Amniotic epithelial cell (primary cell): ENCODE measurements at places on chromosomes 4 and X.

- no peak for DNase-seq
These were observed 3.5 kb upstream of the TAB3 start for GRCh38 chrX:30892591-30892990.

DNA sequence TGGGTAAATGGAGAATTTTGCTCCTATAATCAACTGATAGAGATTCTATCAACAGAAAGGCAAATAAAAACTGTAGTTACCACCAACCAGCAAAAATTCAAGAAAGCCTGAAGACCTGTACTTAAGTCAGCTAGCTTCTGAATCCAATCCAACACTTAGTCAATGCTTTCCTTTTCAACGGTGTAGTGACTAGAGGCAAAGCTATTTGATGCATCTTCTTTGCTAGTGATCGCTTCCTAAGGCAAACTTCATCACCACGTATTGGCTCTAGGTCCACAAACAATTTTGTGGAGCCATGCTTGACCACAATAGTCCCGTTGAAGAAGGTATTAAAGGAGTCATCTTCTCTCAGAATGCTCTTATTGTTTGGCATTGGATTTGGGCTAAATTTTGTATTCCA lies 25.0 kb upstream of the UBA6 start:
- no peak for DNase-seq

DNA sequence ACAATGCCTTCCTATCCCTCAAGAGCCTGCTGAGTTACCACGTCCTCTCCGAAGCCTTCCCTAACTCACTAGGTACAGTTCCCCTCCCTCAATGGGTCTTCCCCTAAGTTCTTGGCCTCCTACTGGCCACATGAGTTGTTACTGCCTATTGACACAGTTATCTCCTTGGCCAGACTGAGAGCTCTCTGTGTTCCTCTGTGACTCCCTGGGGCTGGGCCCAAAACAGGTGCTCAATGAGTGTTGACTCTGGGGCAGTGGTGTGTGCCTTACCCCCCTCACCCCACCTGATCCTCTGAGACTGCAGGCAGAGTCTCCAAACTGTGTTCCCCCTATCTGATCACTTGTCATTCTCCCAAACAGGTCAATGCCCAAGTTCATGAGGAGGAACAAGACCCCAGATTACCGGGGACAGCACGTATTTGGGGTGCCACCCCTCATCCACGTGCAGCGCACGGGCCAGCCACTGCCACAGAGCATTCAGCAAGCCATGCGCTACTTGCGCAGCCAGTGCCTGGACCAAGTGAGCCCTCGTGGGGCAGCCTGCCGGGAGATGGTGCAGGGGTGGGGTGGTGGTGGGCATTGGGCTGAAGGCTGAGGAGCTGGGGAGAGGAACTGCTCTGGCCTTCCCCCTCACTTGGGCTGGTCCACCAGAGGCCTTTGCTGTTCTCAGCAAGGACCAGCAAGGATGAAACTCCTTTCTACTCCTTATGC lies 72.6 kb downstream of the STARD8 start:
- no peak for DNase-seq

GRCh38 chrX:135541351-135541750 lies 20.9 kb downstream of the INTS6L start:
- DNase-seq = no peak

- no peak for DNase-seq
These were observed 69.6 kb downstream of the ENPP6 start for GRCh38 chr4:184147858-184148737.

- DNase-seq = no peak
These were observed at the start of gene GJB1 for GRCh38 chrX:71222929-71223328. Gene GJB1 (plus strand): TSS chrX:71223224. CDS start chrX:71223708, 484 bp downstream.

GRCh38 chr4:134780244-134780643 lies 578.7 kb upstream of the PABPC4L start:
- DNase-seq = peak; percentile 18

GRCh38 chr4:3520276-3520675 lies 11.9 kb downstream of the LRPAP1 start:
- DNase-seq = no peak

- DNase-seq = peak; percentile 1
These were observed 45.6 kb upstream of the GRIA3 start for GRCh38 chrX:123138473-123138872.

GRCh38 chr4:8610858-8611616 lies 18.5 kb downstream of the CPZ start:
- no peak for DNase-seq

DNA sequence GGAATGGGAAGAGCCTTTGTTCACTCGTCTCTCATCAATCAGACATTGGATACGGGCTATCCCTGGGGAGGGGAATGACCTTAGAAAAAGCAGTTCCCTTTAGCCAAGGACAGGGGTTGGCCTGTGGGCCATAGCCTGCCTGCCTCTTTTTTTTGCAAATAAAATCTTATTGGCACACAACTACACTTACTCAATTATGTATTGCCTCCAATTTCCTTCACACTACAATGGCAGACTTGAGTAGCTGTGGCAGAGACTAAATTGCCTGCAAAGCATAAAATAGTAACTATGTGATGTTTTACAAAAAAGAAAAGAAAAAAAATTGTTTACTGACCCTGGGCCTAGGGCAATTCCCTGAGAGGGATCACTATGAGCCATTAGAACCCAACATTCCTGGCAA lies 23.4 kb downstream of the PPP1R2C start:
- no peak for DNase-seq

- DNase-seq = no peak
These were observed 38.8 kb upstream of the AFAP1 start for GRCh38 chr4:7978489-7978888.

DNA sequence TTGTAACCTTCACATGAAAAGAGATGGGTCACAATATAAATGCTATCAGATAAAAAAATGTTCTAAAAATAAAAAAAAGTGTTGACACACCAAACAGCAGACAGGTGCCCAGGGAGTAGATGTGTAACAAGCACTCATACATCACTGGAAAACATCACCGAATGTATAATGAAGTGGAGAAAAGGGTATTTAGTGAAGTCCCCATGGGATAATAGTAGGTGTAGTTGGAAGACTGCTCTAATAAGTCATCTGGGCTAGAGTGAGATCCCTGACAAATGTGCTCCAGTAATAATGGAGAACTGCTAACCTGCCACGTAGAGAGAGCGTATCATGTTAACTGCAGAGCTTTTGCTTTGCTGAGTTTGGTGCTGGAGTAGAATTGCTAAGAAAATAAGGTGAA lies 152.0 kb downstream of the GRIA2 start:
- no peak for DNase-seq

DNA sequence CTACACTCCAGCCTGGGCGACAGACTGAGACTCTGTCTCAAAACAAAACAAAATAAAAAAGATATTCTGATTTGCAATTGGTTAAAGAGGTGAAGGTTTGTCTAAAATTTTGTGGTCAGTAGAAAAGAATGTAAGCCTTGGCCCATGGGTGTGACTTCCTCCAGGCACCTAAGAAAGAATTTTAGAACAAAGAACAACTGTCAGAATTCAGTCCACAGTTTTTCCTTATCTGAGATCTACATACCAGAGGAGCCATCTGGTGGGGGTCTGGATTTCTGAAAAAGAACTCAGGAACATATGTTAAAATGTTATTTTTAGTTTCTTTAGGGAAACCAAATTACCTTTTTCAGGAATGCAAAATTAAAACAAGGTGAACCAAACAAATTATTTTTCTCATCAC lies 434.1 kb downstream of the ANKRD50 start:
- DNase-seq = peak; percentile 68

DNA sequence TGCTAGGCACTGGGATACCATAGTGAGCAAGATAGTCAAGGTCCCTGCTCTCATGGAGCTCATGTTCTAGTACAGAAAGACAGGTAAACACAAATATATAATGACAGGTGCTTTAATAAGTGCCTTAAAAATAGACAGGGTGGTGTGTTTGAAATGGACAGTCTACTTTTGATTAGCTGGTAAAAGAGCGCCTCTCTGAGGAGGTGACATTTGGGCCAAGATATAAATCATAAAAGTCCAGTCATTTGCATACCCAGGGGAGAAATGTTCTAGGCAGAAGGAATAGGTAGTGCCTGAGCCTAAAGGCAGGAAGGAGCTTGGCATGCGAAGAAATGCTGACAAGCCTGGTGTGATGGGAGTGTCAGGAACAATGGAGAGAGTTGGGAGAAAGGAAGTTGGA lies 83.6 kb downstream of the DNAAF6 start:
- DNase-seq = no peak

DNA sequence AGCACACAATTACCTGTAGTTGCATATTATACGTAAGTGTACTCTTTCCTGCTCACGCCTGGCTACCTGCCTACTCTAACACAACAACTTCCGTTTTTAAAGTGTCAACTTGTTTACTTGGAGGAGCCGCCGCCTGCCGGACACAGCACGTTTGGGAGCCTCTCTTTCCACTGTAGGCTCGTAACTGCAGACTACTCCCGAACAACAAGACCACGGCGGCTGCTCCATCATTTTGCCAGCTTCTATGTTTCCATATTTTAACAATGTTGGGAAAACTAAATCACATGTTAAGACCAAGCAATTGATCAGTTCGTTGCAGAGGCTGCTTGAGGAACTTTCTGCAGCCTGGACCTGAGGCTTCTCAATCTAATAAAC lies 841 bp downstream of the MTNR1A start:
- DNase-seq = peak; percentile 8

DNA sequence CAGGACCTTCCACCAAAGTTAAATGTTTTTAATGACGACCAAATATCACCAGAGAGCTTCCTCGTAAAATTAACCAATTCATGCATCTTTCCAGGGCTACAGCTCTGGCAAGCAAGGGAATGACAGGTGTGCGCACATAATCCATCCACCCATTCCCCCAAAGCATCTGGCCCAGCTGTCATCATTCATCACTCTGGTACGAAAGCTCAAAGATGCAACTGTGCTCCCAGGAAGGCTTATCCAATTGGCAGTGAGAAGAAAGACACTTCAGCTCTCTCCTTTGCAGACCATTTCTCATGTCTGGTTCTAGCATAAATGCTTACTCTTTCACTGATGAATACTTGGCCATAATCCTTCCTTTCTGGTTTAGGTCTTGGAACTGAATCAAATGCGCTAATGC lies 139.2 kb downstream of the NSUN7 start:
- no peak for DNase-seq

GRCh38 chr4:187491959-187492358 lies 503.6 kb upstream of the ZFP42 start:
- no peak for DNase-seq

GRCh38 chrX:44143061-44143602 lies 169.9 kb upstream of the NDP start:
- no peak for DNase-seq

DNA sequence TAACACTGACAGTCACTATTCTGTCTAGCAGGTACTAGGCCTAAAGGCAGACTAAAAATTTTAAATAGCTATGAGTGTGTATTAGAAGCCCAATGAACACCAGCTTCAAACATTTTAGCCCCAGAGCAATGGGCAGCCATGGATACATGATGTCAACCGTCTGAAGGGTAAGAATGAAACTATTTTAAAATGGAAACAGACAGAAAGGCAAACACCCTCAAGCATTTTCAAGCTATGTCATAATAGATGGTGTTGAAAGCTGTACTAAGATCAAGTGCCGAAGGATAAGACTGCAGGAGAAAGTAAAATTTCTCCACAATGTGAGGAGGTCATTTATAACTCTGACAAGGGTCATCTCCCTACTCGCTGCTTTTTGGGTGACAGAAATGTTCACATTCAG lies 225.0 kb downstream of the COL25A1 start:
- peak; percentile 37 for DNase-seq

DNA sequence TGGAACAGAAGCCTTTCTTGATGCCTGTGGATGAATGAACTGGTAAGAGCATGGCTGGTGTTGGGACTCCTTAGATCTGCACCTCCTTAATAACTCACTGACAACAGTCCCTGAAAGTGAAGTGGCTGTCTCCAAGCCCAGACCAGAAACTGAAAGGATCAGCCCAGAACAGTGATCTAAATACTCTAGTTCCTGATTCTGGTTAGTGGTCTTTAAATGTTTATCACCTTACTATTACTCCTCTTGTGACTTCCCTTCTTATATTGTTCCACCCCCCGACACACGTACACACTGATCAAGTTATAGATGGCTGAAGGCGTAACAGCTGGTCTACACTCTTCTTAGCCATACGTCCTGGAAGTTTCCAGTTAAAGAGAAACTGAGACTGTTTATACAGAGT lies 33.8 kb upstream of the ARMCX2 start:
- DNase-seq = no peak

GRCh38 chr4:143606480-143606879 lies 93.0 kb downstream of the SMARCA5 start:
- DNase-seq = no peak

GRCh38 chrX:111100191-111100590 lies 4.2 kb downstream of the PAK3 start:
- DNase-seq = peak; percentile 9

- DNase-seq = no peak
These were observed 20.3 kb downstream of the RGS12 start for GRCh38 chr4:3313139-3313538.

DNA sequence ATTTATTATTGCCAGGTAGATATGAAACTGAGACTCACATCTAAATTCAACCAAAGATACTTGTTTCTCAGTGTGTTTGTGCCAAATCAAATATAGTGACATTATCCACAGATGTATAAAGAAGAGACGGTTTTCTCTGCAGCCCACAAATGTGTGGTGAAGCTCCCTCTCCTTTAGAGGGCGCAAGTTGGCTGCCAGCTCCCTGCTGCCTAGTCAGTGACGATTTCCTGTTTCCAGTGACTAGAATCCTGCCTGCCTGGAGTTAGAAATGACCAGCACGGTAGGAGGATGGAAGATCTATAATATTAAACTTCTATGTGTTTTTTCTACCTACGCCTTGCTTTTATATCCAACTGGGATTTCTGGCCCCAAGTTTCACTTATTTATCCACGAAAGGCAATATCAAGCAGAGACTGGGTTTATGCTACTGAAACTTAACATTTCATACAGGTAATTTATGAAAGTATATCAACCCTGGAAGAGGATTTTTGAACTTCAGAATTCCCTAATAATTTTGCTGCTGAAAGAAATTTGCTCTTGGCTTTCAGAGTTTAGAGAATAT lies 1793.7 kb upstream of the TENM3 start:
- DNase-seq = no peak

DNA sequence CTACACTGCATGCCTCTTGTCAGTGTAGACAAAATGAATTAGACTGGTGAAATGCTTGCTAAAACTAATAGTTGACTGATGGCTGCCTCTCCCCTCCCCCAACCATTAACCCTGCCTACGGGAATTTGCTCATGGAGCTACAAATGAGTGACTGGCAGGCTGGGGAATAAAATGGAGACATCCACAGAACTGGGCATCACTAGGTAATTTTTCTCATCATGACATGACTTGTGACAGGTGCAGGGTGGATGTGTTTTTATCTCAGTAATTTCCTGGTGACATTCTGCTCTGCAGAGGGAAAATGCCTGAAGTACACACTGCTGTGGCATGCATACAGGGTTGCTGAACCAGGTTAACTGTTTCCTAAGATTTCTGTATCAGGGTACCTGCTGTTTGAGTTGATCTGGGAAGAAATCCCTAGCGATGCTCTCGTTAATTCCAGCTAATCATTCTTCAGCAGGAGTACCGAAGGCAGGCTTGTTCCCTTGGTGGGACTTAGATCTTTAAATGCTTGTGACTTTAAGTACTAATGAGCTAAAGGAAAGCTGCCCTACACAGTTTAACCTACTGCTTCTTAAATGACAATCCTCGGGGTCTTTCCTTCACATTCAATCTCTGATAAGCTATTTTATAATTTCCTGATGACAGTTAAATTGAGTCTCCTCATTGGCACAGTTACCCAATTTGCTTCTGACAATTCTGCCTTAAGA lies 376.3 kb upstream of the LCORL start:
- no peak for DNase-seq

GRCh38 chr4:155377276-155377675 lies 511 bp upstream of the MAP9 start:
- peak; percentile 8 for DNase-seq
